ENCODE measurements at places on chromosomes 3 and 15.
A peak's percentile ranks its signal among the peaks of the same experiment; 100 is the strongest.

DNA sequence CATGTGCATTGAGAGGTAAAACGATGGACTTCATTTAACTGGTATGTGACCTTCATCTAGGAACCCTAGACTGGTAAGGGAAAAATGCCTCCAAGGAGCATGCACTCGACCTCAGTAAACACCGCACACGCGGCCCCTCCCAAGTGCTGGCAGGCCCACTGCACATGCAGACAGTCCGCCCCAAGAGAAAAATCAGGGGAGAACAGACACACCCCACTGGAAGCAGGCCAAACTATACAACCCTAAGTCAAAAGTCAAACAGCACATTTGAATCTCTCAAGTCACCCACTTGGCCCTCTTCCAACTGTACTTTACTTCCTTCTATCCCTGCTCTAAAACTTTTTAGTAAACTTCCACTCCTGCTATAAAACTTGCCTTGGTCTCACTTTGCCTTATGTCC lies 250.1 kb upstream of the HES1 start:
- DNase-seq = no peak

GRCh38 chr15:77656294-77656693 lies 23.6 kb upstream of the LINGO1 start:
- no peak for DNase-seq

DNA sequence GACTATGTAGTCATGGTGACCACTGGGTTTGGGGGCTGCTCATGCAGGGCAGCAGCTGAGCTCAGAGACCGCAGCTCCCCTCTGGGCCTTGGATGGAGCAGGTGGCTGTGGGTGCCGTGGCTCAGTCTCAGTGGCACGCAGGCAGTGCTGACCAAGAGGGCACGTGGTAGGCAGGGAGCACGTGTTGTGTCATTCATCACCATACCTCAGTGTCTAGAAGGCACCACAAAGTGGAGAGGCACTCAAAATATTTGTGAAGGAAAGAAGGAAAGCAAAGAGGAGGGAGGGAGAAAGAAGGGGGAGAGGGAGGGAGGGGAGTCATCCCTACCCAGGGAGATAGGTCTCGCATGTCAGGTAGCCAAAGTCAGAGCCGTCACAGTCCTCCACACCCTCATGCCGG lies 26.1 kb downstream of the EAF1 start:
- no peak for DNase-seq

DNA sequence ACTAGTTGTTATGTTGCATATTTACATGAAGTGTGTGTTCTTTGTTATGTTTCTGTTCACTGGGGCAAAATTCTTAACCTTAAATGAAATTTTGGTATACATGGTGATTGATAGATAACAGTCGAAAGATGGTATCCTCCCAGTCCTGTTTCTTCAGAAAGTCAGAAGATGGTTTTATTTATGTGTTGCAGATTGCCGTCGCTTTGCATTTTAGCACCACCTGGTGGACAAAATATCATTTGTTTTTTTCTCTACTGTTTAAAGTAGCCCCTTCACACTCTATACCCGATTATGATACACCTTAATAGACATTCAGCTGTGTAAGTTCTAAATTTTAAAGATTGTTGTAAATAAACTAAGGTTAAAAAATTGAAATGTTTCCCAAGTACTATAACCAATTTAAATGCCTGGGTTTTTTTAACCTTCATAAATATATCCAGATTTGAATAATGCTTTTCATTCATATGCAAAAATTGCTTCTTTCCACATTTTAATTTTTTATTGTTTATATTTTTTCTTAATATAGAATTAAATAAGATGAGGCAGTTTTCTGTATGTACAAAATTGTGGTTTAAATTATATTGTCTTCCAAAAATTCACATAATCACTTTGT lies 152.2 kb downstream of the ALCAM start:
- DNase-seq = peak; percentile 15

DNA sequence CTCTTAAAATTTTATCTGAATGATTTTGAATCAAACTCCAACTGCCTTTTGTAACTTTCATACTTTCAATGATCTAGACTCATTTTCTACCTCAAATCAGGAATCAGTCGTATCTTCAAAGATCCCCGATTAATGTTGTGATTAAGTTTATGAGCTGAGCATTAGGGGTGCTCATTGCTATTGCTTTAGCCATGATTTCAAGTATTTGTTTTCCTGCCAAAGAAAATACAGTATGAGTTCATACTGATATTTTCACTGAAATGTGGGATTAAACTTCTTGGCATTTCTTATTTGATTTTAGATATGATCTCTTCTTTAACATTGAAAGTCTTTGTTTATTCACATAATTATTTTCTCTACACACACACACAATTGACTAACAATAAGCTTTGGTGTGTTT lies 785.6 kb downstream of the NTRK3 start:
- DNase-seq = no peak

DNA sequence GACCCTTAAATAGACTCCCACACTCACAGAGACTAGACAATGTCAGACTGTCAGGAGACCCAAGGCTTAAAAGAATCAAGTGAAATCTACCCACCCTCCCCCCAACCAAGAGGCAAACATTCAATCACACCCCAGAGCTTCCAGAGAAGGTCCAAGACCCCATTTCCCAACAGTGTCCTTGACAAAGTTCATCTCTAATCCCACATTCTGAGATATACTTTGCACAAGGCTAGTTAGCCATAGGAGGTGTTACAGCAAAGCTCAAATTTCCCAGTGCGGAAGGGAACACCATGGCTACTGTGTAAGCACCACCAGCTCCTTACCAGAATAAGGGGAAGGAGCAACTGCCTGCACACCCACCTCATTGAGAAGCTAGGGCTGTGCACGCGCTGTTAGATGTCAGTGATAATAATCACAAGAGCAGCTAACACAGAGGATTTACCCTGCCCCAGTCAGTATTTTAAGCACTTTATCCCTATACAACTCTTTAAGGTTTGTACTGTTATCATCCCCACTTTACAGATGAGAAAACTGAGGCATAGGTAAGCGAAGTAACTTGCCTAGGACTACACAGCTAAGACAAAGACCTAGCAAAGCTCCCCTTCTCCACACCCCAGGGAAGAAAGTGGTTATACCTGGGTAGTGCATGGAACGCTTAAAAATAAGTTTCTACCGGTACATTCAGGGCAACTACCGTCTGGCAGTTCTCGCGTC lies 17.3 kb downstream of the SPATA12 start:
- no peak for DNase-seq

DNA sequence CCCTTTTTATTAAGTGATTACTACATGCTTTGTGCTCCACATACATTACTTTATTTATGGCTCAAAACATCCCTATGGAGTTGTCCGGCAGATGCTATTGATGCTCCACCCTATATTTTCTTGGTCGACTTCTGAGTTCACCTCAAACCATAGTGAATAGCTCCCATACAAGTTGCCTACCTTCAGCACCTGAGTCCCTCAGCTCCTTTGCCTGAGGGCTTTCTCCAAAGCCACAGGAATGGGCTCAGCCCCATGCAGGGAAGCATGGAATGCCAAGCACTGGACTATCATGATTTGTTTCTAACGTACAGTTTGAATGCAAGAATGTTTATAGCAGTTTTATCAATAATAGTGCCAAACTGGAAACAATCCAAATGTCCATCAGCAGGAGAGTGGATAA lies 124.8 kb upstream of the TNIK start:
- no peak for DNase-seq

GRCh38 chr3:103510760-103511159 lies 1075.9 kb downstream of the ZPLD1 start:
- DNase-seq = no peak

GRCh38 chr15:62083194-62084154 lies 16.7 kb downstream of the C2CD4A start:
- no peak for DNase-seq

DNA sequence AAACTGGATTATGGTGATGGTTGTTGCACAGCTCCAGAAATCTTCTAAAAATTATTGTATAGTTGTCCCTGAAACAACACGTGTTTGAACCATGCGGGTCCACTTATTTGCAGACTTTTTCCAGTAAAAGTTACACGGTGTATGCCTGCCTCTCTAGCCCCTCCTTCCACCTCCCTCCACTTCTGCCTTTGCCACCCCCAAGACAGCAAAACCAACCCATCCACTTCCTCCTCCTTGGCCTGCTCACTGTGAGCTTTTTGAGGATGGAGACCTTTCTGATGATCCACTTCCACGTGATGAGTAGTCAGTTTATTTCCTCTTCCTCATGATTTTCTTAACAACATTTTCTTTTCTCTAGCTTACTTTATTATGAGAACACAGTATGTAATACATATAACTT lies 5.4 kb downstream of the CYFIP1 start:
- DNase-seq = no peak

DNA sequence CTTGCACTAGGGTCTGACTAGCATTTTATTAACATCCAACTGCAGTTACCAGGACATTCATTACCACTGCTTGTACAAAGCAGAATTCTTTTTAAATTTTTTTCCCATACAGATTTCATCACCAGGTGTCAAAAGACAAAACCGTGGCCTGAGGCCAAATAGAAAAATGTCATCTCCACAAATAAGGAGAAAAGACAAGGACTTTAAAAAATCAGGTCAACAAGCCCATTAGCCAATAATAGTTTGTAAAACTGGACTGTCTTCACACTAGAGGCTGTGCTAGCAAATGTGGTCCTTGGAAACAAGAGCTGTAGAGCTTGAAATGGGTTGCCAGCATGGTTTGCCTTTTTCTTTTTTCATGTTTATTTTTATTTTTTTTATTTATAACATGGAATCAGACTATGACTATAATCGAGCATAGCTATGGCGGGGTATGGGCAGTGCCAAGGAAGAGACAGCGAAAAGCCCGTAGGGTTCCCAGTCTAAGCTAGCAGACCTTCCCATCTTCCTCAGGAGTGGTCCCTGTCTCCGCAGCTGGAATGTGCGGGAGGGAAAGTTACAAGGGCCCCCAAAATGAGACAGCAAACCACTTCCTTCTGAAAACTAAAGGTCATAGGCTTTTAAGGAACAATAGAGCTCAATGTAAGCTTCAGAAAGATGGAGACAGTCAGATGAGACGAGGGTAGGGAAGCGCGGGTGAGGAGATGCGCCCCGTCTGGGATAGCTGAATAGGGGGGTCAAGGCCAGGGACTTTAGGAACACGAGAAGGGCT lies 1.5 kb downstream of the PTPN9 start:
- no peak for DNase-seq

DNA sequence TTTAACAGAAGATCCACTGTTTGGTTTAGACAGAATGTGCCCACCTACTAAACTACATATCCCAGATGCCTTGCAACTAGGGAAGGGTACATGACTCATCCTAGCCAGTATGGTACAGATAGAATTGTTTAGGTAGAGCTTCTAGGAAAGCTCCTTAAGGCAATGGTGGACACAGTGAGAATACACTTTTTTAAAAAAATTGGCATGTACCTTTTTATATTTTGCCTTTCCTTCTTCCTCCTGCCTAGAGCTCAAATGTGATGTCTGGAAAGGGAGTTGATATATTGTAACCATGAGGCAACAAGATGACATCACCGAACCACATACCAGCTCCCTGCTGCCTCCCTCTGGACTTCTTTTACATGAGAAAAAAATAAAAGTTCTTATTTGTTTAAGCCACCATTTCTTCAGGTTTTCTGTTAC lies 14.4 kb upstream of the C3orf80 start:
- DNase-seq = no peak

DNA sequence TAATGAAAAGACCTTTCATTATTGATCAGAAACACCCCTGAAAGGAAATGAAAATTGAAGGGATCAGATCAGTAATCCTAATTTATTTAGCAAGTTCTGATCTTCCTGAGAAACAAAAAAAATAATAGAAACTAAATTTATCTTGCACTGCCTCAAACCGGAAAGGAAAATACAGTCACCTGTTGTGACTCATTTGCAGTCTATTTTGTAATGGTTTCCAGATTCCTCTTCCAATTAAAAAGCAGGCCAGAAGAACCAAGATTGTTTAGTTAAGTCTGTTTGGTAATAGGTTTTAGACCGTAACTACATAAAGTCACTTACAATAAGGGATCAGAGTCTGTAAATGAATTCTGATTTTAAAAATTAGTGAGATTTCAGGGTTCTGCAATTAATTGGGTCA lies 49.7 kb upstream of the ATOSA start:
- DNase-seq = no peak

GRCh38 chr3:184341925-184342324 lies 4.5 kb downstream of the FAM131A start:
- no peak for DNase-seq

DNA sequence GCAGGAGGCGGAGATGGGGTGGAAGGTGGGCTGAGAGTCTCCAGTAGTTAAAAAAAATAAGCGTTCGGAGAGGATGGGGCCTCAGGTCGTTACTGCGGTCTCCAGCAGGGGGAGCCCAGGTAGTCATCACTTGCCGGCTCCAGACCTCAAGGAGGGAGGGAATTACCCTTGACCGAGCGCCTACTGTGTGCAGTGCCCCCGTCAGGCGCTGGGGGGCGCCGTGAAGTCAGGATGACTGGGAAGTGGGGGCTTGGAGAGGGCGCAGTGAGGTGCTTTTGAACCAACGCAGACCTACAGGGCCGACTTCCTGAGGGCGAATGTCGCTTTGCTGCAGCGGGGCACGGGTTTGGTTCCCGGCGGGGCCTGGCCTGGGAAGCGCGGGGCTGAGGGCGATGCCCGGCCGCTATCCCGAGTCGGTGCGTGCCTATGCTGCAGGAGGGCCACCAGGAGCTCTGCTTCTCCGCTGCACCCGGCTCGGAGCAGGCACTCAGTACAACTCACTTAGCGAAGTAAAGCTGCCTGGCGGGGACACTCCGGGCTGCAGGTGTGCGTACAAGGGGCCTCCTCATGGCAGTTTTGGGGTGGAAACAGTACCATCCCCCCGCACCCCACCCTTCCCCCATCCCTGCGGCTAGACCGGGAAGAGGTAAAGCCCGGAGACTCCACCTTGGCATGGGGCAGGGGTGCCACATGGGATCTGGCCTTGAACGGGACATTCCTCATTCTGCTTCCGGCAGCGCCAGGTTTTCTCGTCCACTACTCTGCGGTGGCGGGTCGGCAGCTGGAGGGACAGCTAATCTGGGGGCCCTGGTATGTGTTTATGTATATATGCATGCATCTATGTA lies 79.8 kb downstream of the RHCG start:
- peak; percentile 51 for DNase-seq

- no peak for DNase-seq
Measured at GRCh38 chr3:71072287-71072686, 511.2 kb downstream of the FOXP1 start.

- no peak for DNase-seq
Measured at GRCh38 chr3:126261037-126261436, 80.7 kb upstream of the ALDH1L1 start.

DNA sequence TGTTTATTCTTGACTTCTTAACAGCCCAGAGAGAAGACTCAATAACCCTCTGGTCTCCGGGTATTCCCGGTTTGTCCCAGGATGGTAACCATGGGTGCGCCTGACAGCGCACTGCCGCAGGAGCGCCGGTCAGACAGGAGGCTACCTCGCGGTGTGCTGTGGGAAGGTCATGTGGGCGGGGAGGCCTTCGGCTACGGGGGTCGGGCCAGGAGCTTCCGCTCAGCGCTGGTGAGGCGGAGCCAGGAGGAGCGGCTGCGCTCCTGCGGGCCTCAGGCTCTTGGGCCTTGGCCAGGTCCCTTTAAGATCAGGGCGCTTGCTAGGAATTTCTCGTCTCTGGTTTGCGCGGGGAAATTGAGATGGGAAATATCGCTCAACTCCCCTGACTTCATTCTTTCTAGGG lies 182.3 kb upstream of the NDN start:
- peak; percentile 34 for DNase-seq
